ENCODE measurements at places on chromosomes 1 and 21.

- DNase-seq, result no peak
Measured at GRCh38 chr1:77538956-77539518, 143.4 kb downstream of the ZZZ3 start.

GRCh38 chr21:36535618-36536241 lies 55.8 kb upstream of the CLDN14 start:
- DNase-seq, result peak; percentile 75

DNA sequence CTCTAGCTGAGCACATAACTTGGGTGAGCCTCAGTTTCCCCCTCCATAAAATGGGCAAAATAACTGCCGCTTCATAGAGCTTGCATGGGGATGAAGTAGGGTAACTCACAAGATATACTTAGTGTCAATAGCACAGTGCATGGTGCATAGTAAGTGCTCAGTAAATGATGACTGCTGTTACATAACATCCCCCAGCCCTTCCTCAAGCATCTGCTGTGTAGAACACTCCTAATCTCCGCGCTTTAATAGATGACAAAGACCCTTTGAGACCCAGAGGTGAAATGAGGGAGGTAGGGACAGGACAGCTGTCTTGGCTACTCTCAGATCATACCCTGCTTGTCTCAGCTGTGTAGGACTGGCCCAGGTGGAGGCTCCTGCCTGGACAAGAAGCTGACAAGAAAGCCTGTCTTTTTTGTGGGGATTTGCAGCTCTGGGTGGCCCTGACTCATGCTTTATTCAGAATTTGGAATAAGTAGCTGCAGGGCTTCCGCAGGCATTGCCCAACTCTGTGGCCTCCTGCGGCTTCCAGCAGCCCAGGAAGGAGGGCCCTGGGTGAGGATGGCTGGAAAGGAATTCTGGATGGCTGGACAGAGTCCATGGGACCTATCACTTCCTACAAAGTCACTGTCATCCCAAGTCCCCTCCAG lies 20.7 kb upstream of the PADI4 start:
- no peak for DNase-seq

- DNase-seq, result no peak
Measured at GRCh38 chr1:235187316-235187715, 26.3 kb upstream of the RBM34 start.

DNA sequence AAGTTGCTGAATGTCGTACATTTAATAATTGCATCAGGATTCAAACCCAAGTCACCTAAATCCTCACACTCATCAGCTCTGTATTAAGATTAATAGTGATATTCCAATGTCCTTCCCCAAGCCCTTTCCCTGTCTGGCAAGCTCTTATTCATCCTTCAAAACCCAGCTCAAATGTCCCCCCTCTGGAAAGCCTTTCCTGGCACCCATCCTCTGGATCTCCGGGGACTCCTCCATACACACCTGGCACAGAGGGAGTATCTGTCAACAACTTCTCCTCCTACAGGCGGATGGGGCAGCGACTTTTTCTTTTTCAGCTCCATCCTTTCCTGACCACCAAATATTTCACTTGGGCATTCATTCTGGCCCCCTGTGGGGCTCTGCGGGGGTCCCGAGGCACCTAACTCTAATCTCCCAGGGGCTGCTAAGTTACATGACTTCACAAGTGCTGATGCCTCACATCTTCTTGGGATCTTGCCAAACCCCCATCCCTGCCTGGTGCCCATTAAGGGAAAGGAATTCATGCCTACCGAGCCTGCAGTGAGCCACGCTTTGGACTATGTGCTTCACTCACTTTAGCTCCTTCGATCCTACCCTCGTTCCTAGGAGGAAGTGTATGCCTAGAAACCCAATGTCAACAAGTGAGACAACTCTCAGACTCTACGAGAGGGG lies 15.2 kb downstream of the TINAGL1 start:
- no peak for DNase-seq

- DNase-seq, result no peak
Measured at GRCh38 chr1:43982808-43983207, 3.8 kb downstream of the B4GALT2 start.

- DNase-seq, result no peak
Measured at GRCh38 chr21:36075171-36075570, 5.3 kb downstream of the CBR1 start.

- DNase-seq, result no peak
Measured at GRCh38 chr1:116306840-116307442, 66.1 kb upstream of the ATP1A1 start.

DNA sequence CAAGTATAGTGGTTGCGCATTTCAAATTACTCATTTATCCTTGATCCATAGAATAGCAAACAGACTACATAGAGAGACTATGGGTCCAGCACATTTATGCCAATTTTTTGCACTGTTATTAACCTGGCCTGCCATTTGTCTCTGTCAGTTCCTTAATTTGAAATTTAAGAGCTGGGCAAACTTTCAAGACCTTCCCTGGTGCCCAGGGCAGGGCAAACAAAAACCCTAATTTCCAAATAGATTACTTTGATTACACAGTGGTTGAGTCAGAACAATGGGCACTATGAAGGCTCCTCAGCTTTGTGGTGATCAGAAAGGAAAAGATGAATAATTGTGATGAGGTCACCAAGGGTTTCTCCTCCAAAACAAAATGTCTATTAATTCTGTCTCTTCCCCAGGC lies 80.6 kb downstream of the TNFSF18 start:
- DNase-seq, result no peak

GRCh38 chr1:172708452-172708851 lies 49.5 kb downstream of the FASLG start:
- DNase-seq, result no peak

DNA sequence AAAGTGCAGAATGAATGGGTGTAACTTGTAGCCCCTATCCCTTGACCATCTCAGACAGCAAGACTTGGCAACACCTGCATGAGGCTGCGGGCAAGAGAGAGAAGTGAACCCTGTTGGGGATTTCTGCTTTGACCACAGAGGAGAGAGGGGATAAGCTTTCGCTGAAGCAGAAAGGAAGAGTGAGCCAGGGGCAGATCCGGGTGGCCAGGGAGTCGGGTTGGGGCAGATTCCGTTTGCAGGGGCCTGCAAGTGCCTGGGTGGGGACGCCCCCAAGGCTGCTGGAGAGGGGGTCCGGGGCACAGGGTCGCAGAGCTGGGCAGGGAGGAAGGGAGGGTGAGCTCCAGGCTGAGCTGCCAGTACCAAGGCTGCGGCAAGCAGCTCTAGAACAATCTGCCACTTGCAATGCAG lies 25.3 kb upstream of the PIK3CD start:
- peak; percentile 83 for DNase-seq

DNA sequence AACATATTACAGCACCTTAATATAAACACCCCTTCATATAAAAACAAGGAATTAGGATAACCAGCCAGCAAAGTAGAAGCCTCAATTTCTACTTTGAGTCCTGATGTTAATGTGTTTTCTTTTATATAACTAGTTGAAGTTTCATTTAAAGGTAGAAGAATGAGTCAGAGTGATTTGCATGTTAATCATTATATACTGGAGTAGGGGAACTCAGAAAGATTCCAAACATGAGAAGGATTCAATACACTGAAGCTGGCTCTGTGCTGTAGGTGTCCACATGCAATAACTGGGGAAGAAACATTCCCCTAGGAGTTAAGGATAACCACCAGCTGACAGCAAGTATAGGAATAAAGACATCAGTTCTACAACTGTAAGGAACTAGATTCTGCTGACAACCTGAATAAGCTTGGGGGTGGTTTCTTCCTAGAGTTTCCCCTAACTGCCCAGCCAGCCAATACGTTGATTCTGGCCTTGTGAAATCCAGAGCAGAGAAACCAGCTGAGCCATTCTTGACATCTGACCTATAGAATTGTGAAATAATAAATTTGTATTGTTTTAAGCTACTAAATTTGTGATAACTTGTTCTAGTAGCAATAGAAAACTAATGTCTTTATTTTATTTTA lies 33.4 kb upstream of the RNPC3 start:
- DNase-seq, result no peak

- DNase-seq, result no peak
Measured at GRCh38 chr1:47208374-47208850, 18.6 kb upstream of the PDZK1IP1 start.

GRCh38 chr21:37552496-37553029 lies 186.0 kb downstream of the DYRK1A start:
- DNase-seq, result no peak

- no peak for DNase-seq
Measured at GRCh38 chr1:21702780-21703179, 33.6 kb upstream of the RAP1GAP start.

DNA sequence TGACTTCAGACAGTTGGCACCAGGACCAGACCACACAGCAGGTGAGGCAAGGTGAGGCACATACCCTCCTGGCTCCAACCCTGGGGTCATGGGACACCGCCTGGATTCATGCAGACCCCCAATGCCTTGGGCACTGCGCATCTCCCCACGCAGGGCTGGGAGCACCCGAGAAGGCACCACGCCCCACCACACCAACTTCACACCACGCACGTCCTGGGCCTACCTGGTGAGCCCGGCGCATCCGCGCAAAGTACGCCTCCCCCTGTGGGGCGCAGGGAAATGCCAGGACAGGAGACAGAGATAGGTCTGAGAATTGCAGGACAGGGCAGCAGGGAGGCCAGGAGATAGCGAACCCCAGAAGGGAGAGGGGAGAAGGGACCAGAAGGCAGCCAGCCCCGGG lies 58.5 kb downstream of the LDLRAD2 start:
- no peak for DNase-seq

- DNase-seq, result no peak
Measured at GRCh38 chr1:207958376-207959139, 47.6 kb upstream of the CD34 start.

DNA sequence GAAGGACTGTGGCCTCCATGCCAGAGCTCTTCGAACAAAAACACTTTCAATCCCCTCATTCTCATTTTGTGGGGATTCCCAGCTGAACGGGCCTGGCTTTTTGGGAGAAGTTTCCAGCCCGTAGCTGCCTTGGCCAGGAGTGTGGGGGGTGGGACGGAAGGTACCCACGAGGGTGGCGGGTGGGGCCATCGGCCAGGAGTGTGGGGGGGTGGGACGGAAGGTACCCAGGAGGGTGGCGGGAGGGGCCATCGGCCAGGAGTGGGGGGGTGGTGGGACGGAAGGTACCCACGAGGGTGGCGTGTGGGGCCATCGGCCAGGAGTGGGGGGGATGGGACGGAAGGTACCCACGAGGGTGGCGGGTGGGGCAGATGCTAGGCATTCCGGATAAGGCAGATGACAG lies 71.7 kb upstream of the ZBTB18 start:
- peak; percentile 11 for DNase-seq

DNA sequence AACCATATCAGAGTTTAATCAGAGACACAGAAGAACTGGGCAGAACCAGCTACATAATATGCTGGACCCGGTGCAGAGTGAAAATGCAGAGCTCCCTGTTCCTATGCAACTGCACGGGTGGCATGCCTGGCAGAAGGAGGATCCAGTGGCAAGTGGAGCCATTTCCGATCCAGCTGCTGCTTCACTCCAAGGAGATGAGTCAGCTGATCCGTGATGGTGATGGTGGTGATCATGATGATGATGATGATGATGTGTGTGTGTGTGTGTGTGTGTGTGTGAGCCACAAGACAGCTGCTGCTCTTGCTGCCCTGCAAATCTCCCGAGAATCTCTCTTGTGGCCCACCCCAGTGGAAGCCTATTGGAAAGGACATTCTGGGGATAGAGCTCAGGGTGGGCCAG lies 133.0 kb downstream of the URB2 start:
- no peak for DNase-seq

- DNase-seq, result no peak
Measured at GRCh38 chr1:3905953-3906671, 6.0 kb upstream of the C1orf174 start.

DNA sequence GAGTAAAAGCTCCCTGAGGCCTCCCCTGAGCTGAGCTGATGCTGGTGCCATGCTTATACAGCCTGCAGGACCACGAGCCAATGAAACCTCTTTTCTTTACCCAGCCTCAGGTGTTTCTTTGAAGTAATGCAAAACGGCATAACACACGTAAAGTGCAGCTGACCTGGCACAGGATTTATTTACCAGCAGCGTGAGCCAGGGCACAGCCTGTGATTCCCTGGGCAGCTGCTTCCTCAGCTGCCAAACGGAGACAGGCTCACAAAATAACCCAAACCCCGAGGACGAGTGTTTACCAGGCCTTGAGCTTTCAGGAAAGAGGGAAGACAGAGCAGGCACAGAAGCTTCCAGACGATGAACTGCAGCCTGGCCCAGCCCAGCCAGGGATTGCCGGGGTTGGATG lies 120.6 kb upstream of the ARHGEF16 start:
- DNase-seq, result no peak

DNA sequence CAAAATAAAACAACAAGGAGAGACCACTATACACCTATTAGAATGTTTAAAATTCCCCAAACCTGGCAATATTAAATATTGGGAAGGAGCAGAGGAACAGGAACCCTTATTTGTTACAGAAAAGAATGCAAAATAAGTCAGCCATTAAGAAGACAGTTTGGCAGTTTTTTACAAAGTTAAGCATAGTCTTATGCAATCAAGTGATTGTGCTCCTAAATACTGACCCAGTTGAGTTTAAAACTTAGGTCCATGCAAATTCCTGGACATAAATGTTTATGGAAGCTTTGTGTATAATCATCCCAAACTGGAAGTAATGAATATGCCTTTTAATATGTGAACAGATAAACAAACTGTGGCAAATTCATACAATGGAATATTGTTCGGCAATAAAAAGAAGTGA lies 72.9 kb upstream of the RGS4 start:
- no peak for DNase-seq

DNA sequence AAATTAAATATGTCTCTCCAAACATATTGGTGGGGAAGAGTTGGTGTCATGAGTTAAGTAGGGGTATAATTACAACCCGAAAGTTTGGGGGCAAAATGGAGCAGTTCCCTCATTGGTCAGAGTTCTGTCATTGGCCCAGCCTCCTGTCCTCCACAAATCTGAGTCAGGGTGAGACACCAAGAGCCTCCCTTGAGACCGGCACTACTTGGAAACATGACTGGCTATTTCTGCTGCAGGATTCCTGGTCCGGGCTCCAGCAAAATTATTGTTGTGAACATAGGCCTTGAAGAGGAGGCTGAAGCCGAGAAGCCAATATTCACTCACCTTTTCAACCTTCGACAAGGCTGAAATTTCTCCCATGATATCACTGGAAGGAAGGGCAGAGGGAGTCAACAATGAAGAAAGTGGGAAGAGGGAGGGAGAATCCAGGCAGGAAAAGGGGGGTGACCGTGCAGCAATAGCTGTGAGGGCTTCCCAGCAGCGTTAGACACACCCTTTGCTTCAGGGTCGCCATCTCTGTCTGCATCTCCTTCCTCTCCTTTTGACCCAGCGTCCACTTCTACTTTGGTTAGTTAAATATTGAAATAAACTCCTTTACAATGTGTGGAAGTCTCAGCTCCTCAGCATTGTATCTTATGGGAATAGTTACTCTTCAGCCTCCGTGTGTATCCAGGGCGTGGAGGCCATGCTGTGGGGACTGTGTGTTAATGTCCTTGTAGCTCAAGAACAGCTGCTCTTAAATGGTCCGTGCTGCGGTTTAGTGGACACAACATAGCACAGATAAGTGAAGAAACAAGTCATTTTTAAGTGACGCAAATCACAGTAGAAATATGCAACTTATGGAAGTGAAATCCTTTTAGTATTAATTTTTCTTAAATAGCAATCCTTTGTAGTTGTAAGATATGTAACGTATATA lies 307.4 kb downstream of the DISC1 start:
- DNase-seq, result no peak

GRCh38 chr1:8554956-8555534 lies 237.1 kb downstream of the SLC45A1 start:
- no peak for DNase-seq

- no peak for DNase-seq
Measured at GRCh38 chr21:44450402-44450801, 4.9 kb upstream of the LRRC3 start.
